ENCODE measurements at places on chromosomes 12 and 14.

DNA sequence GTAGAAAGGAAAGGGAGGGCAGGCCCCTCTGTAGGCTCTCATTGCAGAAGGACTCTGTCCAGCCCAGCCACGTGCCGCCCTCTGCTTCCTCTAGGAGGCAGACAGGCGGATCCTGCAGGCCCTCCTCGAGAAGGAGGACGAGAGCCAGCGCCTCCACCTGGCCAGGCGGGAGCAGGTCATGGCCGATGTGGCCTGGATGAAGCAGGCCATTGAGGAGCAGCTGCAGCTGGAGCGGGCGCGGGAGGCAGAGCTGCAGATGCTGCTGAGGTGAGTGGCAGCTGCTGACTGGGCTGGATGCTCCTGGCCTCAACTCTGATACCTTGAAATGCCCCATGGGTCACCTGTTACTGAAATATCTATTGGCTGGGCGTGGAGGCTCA is 10.9 kb downstream of the TCHP start:
- DNase-seq = no peak

DNA sequence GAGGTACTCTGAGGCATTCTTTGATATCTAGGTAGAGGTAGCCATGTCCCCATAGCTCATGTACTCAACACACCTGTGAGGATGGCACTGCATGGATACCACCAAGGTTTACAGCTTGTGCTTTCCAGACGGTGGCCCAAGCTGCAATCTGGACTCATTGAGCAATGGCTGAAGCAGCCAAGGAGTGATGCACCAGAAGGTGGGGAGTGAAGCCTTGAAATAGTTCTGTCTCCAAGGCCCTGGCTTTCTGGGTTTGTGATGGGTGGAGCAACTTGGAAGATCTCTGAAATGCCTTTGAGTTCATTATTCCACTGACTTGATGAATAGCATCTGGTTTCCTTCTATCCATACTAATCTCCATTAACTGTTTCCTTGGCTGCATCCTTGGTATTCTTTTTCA is 290.0 kb upstream of the NOVA1 start:
- DNase-seq = no peak

DNA sequence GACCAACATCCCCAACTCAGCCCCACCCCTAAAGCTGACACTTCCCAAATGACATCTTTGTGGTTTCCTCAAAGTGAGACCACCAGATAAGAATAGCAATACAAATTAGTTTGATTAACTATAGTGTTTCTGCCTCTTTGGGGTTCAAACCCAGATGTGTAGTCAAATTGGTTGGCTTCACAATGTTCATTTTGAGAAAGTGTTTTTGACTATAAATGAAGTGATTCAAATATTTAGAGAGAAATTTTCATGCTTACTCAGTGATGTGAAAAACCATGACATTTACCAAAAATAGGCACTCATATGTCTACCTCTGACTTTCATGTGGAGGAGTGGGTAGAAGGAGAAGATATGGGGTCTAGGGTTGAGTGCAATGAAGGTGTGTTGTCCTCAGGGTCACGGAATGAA is 218.4 kb downstream of the BCAT1 start:
- DNase-seq = no peak

DNA sequence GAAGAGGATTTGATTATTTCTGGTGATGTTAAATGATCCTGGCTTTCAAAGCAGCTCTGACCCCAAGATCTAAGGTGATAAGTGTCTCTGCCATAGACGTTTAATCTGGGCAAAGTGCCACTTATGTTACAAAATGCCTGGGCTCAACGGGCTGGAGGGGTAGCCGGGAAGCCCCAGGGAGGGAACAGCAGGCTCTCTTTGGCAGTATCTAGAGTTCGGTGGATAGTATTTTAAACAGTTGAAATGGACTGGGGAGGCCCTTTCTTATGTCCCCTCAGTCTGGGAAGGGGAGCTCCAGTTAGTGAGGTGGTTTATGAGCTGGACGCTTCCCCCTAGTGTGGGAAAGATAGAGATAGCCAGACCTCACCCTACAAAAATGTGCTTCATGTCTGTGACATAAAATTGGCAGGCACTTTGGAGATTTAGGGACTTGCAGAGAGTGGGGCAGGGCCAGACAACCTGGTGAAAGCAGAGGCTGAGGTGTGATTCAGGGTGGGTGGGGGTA is 5.5 kb upstream of the HOXC11 start:
- no peak for DNase-seq

GRCh38 chr12:3071107-3071506 is 6.1 kb upstream of the TSPAN9 start:
- no peak for DNase-seq

- DNase-seq = no peak
Measured at GRCh38 chr12:92560713-92561542, 141.9 kb upstream of the PLEKHG7 start.

GRCh38 chr14:59274991-59275391 is 86.5 kb downstream of the DAAM1 start:
- DNase-seq = no peak

- no peak for DNase-seq
Measured at GRCh38 chr12:124151583-124151982, 143.3 kb upstream of the RFLNA start.
